ENCODE measurements at places on chromosomes 13 and 19.

DNA sequence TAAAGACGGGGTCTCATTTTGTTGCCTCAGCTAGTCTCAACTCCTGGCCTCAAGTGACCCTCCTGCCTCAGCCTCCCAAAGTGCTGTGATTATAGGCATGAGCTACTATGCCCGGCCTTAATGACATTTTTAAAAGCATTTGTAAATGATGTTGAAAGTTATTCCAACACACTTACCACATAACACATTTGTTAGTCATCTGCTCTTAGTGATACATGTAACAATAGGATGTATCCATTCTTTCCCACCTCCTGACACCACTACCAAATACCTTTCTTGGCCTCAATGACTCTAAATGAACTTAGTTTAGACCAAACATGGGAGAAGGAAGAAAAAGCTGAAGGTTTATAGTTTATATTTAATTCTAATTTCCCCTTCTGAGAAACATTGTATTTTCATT is 59.8 kb upstream of the MEDAG start:
- no peak for DNase-seq

DNA sequence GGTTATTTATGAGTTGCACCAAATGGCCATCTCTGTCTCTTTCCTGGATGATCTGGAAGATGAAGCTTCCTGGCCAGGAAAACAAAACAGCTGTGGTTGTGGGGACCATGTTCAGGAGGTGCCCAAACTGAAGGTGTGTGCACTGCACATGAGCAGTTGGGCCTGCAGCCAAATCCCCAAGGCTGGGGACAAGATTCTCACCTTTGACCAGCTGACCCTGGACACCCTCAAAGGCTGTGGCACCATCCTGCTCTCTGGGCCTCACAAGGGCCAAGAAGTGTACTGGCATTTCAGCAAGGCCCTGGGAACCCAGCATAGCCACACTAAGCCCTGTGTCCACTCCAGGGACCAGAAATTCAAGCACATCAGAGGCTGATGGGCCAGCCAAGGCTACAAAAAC is 84.2 kb downstream of the KCNRG start:
- DNase-seq: no peak

GRCh38 chr19:44280916-44281315 is 21.2 kb downstream of the ZNF233 start:
- DNase-seq: no peak

DNA sequence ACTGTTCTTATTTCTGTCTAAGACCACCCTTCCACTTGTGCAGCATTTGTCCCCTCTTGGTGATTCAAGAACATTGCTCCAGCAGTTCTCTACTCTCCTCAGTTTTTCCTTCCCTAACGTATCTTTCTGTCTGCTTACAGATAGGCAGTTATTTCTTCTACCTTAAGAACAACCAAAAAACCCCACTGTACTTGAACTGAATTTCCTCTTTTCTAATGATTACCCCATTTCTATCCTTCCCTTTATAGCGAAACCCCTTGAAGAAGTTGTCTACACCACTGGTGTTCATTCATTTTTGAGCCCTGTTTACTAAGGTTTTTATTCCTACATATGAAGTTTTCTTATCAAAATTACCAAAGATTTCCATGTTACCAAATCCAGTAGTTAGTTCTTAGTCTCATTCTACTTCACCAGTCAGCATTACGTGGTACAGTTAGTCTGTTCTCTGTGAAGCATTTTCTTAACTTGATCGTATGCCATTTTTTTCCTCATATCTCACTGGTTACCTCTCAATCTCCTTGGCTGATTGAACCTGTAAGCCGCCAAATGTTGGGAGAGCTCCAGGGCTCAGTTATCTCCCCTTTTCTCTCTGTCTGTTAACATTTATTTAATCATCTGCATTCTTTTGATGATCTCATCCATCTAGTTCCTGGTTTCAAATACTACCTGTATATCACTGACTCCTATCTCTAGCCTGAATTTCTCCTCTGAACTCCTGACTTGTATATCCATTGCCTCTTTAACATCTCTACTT is 9.0 kb downstream of the LSM14A start:
- no peak for DNase-seq

DNA sequence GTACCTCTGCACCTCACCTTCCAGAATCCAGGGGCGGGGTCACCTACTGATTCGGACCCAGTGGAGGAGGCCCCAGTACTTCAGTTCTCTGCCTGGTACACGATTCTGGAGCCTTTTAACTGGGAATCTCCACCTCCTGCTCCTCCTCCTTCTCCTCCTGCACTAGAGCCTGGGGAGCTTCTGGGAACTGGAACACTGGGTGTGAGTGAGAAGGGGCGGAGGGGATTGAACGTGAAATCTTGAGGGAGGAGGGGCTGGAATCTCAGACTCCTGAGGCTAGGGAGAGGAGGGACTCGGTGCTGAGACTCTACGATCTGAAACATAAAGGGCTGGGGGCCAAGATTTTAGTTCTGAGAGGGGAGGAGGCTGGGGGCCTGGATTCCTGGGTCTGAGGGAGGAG is at the start of gene KLK8:
Gene KLK8 (minus strand): TSS at position 90 of the 400 bp plus-strand sequence. CDS start 437 bp downstream, outside the sequence.
- DNase-seq: no peak

Measured in SK-N-MC (cell line).